T-helper 17 cell (primary cell): ENCODE measurements at places on chromosomes 1 and 21.

DNA sequence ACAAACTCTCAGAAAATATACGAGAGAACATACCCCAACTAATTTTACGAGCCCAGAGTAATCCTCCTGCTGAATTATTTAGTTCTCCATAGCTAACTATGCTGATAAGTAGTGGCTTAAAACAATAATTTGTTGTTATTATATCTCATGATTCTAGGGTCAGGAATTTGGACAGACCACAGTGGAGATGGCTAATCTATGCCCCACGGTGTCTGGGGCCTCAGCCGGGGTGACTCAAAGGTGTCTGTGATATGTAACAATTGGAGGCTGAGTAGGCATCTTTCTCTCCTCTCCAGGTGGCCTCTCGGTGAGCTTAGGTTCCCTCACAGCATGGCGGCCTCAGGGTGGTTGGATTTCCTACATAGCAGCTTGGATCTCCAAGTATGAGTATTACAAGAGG, 35.4 kb upstream of the FOXO6 start:
- peaks cover 14% of the 10 kb centered on the region for H3K27me3 ChIP-seq
- DNase-seq, result no peak
- H3K4me3 ChIP-seq, result no peak overlapping the region
- peaks cover 2% of the 10 kb centered on the region for H3K4me1 ChIP-seq
- no peaks in the 10 kb centered on the region for H3K36me3 ChIP-seq

- H3K4me3 ChIP-seq, result peak within 1 kb of the TSS; percentile 98
- H3K4me1 ChIP-seq, result peaks cover 67% of the 10 kb centered on the region
- no peaks in the 10 kb centered on the region for H3K27me3 ChIP-seq
- H3K36me3 ChIP-seq, result peaks cover 7% of the 10 kb centered on the region
- peak within 1 kb of the TSS; percentile 96 for H3K27ac ChIP-seq
- peak; percentile 52 for DNase-seq
Measured at GRCh38 chr1:109910123-109910962, at the start of gene CSF1. TSS of gene CSF1 (plus strand) at chr1:109910849. CDS start at chr1:109911024, 175 bp downstream.

- no peaks in the 10 kb centered on the region for H3K27me3 ChIP-seq
- no peak overlapping the region for H3K4me3 ChIP-seq
- no peak for DNase-seq
Measured at GRCh38 chr1:201999625-202000238, 10.7 kb upstream of the ELF3 start.

GRCh38 chr1:205470131-205470530, 14.3 kb upstream of the BLACAT1 start:
- H3K4me1 ChIP-seq, result peaks cover 3% of the 10 kb centered on the region
- no peak overlapping the region for H3K27ac ChIP-seq
- H3K36me3 ChIP-seq, result no peaks in the 10 kb centered on the region
- no peak overlapping the region for H3K4me3 ChIP-seq
- DNase-seq, result no peak
- H3K27me3 ChIP-seq, result peaks cover 70% of the 10 kb centered on the region

- H3K4me1 ChIP-seq, result peaks cover 5% of the 10 kb centered on the region
- peaks cover 4% of the 10 kb centered on the region for H3K36me3 ChIP-seq
- H3K4me3 ChIP-seq, result no peak overlapping the region
- DNase-seq, result no peak
Measured at GRCh38 chr1:99814373-99814900, 35.7 kb upstream of the AGL start.

GRCh38 chr1:183417772-183418491, at the start of gene NMNAT2:
TSS of gene NMNAT2 (minus strand) at chr1:183418380. CDS start at chr1:183418267, 113 bp downstream.
- no peak within 1 kb of the TSS for H3K27ac ChIP-seq
- peaks cover 71% of the 10 kb centered on the region for H3K27me3 ChIP-seq
- H3K36me3 ChIP-seq, result peaks cover 3% of the 10 kb centered on the region
- H3K4me1 ChIP-seq, result peaks cover 20% of the 10 kb centered on the region
- H3K4me3 ChIP-seq, result peak within 1 kb of the TSS; percentile 79

GRCh38 chr1:148160343-148161052, 8.4 kb upstream of the NBPF11 start:
- H3K27ac ChIP-seq, result no peak overlapping the region
- peaks cover 6% of the 10 kb centered on the region for H3K4me1 ChIP-seq
- peaks cover 47% of the 10 kb centered on the region for H3K27me3 ChIP-seq
- peaks cover 2% of the 10 kb centered on the region for H3K36me3 ChIP-seq
- H3K4me3 ChIP-seq, result no peak overlapping the region

DNA sequence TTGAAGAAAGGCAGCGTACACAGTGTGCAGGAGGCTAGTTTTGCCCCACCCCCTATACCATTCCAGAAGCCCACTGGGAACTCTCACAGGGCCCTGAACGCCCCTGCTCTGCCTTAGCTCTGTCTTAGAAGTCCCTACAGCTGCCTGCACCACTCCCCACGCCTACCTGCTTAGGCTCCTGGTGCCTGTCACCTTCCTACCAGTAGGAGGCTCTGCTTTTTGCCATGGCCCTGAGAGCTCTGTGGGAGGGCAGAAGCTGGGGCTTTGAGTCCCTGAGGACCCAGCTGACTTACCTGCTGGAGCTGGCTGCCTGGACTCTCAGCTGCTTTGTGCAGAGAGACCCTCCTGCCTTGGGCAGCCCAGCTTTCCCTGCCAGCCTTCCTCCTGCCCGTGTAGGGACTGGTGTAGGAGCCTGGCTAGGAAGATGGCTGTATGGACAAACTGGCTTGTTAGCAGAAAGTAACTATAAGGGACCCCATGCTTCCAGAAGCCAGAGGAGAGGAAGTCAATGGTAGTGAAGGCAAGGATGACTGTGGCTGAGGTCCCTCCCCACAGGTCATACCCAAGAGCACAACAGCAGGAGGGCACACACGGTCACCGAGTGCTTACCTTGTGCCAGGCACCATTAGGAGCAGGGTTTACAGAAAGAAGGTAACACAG, 9.8 kb upstream of the CELSR2 start:
- H3K27ac ChIP-seq, result peak overlapping the region; percentile 53
- H3K4me1 ChIP-seq, result peaks cover 23% of the 10 kb centered on the region
- H3K27me3 ChIP-seq, result peaks cover 25% of the 10 kb centered on the region
- no peak for DNase-seq
- H3K4me3 ChIP-seq, result no peak overlapping the region

DNA sequence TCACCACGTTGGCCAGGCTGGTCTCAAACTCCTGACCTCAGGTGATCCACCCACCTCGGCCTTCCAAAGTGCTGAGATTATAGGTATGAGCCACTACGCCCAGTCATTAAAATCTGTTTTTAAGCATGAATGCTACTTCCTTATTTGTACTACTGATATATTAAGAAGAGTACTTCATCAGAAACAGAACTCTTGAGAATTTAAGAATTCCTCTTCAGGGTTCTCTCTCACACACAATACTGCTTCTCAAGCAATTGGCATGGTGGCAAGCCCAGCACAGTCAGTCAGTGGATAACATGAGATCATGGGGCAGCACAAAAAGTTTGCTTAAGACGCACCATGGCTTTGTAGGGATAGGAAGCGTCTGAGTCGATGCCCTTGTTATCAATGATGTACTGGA, 14.1 kb downstream of the CTSS start:
- peaks cover 4% of the 10 kb centered on the region for H3K36me3 ChIP-seq
- DNase-seq, result no peak
- no peak overlapping the region for H3K27ac ChIP-seq

GRCh38 chr1:206116191-206116872, 856 bp downstream of the AVPR1B start:
- H3K27me3 ChIP-seq, result peaks cover 69% of the 10 kb centered on the region
- no peak overlapping the region for H3K27ac ChIP-seq
- H3K4me1 ChIP-seq, result peaks cover 12% of the 10 kb centered on the region
- peak overlapping the region; percentile 86 for H3K4me3 ChIP-seq
- peaks cover 10% of the 10 kb centered on the region for H3K36me3 ChIP-seq
- DNase-seq, result no peak

DNA sequence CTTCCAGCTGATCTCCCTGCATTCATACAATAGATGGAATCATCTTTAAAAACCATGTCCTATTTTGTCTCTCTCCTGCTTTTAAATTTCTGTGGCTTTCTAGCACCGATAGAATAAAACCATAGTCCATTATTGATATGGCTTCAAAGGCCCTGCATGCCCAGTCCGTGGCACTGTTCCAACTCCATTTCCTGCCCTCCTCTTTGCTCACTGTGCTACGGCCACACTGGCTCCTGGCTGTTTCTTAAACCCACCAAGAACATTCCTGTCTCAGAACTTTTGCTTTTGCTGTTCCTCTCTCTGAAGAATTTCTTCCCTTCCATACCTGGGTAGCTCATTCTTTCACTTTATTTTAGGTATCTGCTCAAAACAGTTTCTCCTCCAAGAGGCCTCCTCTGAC, 7.2 kb downstream of the SLAMF1 start:
- H3K27me3 ChIP-seq, result no peaks in the 10 kb centered on the region
- H3K4me3 ChIP-seq, result peak overlapping the region; percentile 92
- peaks cover 18% of the 10 kb centered on the region for H3K36me3 ChIP-seq
- H3K27ac ChIP-seq, result peak overlapping the region; percentile 99
- H3K4me1 ChIP-seq, result peaks cover 81% of the 10 kb centered on the region
